Upper lobe of left lung (tissue), 6 donors: ENCODE measurements at places on chromosomes 1 and 21. TPM values are rescaled to one million over a fixed set of nuclear protein-coding genes. Genes with fewer than 3 reads are reported as not detected.
A peak's percentile ranks its signal among the peaks of the same experiment; 100 is the strongest.

ARL8A gene
- 96.3 TPM for total RNA-seq

SPRR2G gene
- total RNA-seq, result not detected

HRNR gene
- not detected for total RNA-seq

TMPRSS15 gene
- not detected for total RNA-seq

TSPEAR gene
- total RNA-seq, result 0.17 TPM

FAM72A gene
- 3.3 TPM for total RNA-seq

DNA sequence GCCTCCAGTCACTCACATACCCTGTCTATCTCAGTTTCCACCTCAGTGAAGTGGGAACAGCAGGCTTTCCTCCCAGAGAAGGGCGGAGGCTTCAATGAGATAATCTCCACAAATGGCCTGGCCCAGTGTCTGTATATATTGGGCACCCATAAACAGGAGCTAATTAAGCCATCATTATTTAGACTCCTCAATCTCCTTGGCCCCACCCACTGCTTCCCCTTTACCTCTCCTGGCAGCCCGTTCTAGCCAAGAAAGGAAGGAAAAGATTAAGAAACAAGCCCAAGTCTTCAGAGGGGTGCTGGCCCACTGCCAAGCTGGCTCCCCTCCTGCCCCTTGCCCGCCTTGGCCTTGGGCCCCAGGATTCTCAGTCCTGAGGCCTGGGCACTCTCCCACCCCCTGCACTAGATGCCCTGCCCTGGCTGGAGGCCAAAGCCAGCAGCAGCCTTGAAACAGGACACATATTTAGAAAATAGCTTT is 15.9 kb upstream of the EPB41 start:
- H3K4me1 ChIP-seq, result peaks cover 22% of the 10 kb centered on the region
- H3K27ac ChIP-seq, result peak overlapping the region; percentile 45
- no peaks in the 10 kb centered on the region for H3K27me3 ChIP-seq

- H3K27me3 ChIP-seq, result no peaks in the 10 kb centered on the region
- no peak overlapping the region for H3K27ac ChIP-seq
- no peaks in the 10 kb centered on the region for H3K36me3 ChIP-seq
- H3K4me1 ChIP-seq, result no peaks in the 10 kb centered on the region
Observed at GRCh38 chr1:41641475-41641814, 157.0 kb upstream of the EDN2 start.

DNA sequence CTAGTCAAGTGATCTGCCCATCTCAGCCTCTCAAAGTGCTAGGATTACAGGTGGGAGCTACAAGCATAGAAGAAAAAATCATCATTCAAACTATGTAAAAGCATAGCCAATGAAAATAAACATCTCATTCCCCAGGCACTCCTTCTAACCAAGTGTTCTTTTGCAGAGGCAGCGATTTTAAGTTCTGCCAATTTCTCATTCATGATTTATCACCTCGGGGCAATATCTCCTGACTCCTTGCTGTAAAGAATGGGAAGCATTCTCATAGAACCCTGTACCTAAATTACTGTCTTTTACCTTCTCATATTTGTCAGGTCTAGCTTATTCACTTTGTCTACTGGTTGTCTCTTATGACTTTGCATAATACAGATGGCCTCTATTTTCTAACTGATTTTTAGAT is 32.5 kb upstream of the IVNS1ABP start:
- no peak overlapping the region for H3K27ac ChIP-seq
- H3K4me1 ChIP-seq, result no peaks in the 10 kb centered on the region
- H3K27me3 ChIP-seq, result no peaks in the 10 kb centered on the region
- no peak overlapping the region for H3K4me3 ChIP-seq
- no peak for DNase-seq

DNA sequence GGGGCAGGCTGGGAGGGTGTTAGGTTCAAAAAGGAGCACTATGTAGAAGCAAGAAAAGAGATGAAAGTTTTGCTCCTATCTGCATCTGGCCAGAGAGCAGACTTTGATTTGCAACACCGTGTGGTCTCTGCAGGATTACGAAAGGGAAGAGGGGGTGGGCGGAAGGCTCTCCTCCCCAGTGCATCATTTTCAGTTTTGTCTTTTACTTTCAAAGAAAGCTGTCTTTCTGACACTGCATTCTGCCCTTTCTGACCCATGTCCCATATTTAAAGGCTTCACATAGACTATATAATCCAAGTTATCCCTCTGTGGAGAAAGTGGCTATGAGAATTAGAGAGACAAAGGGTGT is 126.5 kb downstream of the RHOU start:
- H3K4me1 ChIP-seq, result peaks cover 4% of the 10 kb centered on the region
- H3K27me3 ChIP-seq, result no peaks in the 10 kb centered on the region
- no peak for DNase-seq

GRCh38 chr1:16981269-16981849 is 939 bp upstream of the MFAP2 start:
- H3K4me1 ChIP-seq, result peaks cover 15% of the 10 kb centered on the region
- no peak overlapping the region for H3K4me3 ChIP-seq
- H3K36me3 ChIP-seq, result peaks cover 9% of the 10 kb centered on the region
- no peak overlapping the region for H3K27ac ChIP-seq

- no peak overlapping the region for H3K4me3 ChIP-seq
- peaks cover 2% of the 10 kb centered on the region for H3K27me3 ChIP-seq
- H3K27ac ChIP-seq, result no peak overlapping the region
- peaks cover 22% of the 10 kb centered on the region for H3K4me1 ChIP-seq
- peak; percentile 75 for DNase-seq
- H3K36me3 ChIP-seq, result no peaks in the 10 kb centered on the region
Observed at GRCh38 chr1:934991-935750, 11.4 kb downstream of the SAMD11 start.

GRCh38 chr1:96234299-96234698 is 487.3 kb upstream of the PTBP2 start:
- no peak overlapping the region for H3K27ac ChIP-seq
- no peaks in the 10 kb centered on the region for H3K4me1 ChIP-seq
- no peak overlapping the region for H3K4me3 ChIP-seq
- H3K36me3 ChIP-seq, result no peaks in the 10 kb centered on the region

GRCh38 chr1:88742531-88742930 is 58.5 kb downstream of the PKN2 start:
- no peaks in the 10 kb centered on the region for H3K27me3 ChIP-seq
- no peak overlapping the region for H3K4me3 ChIP-seq
- no peaks in the 10 kb centered on the region for H3K4me1 ChIP-seq
- DNase-seq, result no peak
- H3K36me3 ChIP-seq, result no peaks in the 10 kb centered on the region

- DNase-seq, result no peak
- no peak overlapping the region for H3K27ac ChIP-seq
- H3K36me3 ChIP-seq, result no peaks in the 10 kb centered on the region
- H3K27me3 ChIP-seq, result no peaks in the 10 kb centered on the region
- H3K4me3 ChIP-seq, result no peak overlapping the region
Observed at GRCh38 chr1:94755675-94756074, 64.5 kb upstream of the SLC44A3 start.

- no peak overlapping the region for H3K4me3 ChIP-seq
- H3K27me3 ChIP-seq, result no peaks in the 10 kb centered on the region
- H3K27ac ChIP-seq, result no peak overlapping the region
Observed at GRCh38 chr1:81681114-81681513, 119.6 kb upstream of the ADGRL2 start.

DNA sequence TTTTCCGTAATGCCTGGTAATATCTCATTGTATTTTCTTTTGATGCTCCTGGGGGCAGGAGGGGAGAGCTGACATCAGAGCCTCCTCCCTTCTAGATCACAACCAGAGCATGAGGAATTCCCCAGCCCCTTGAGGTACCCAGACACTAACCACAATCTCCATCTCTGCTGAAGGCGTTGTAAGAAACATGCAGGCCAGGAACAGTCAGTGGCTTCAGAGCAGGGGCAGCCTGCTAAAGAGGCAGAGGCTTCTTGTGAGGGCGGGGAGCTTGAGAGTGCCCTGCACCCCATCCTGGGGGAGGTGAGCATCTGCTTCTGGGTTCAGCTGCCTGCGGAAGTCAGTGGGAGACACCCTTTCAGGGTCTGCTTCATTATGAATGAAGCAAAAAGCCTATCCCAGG is 19.0 kb downstream of the MAPKAPK2 start:
- no peaks in the 10 kb centered on the region for H3K36me3 ChIP-seq
- DNase-seq, result no peak
- H3K4me3 ChIP-seq, result no peak overlapping the region
- peaks cover 91% of the 10 kb centered on the region for H3K4me1 ChIP-seq
- H3K27me3 ChIP-seq, result no peaks in the 10 kb centered on the region

DNA sequence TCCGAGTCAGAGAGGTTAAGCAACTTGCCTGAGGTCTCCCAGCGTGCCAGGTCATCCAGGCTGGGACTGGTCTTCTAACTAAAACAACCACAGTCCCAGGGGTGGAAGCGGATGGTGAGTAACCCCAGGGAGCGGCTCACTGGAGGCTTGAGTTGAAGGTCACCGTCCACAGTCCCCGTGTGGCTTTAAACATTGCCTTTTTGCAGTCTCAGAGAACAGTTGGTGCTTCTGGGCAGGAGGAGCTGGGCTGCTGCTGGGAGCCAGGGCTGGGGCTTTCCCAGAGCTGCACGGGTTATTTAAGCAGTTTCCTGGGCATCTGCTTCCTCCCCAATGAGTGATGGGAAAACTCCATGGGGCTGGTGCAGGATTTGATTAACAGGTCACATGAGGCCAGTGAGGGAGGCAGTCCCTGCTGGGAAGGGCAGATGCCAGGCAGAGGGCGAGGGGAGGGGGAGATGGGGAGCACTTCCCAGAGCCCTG is 12.3 kb downstream of the ARHGEF10L start:
- no peaks in the 10 kb centered on the region for H3K36me3 ChIP-seq
- H3K27me3 ChIP-seq, result no peaks in the 10 kb centered on the region
- no peak overlapping the region for H3K4me3 ChIP-seq
- DNase-seq, result no peak
- no peak overlapping the region for H3K27ac ChIP-seq
- H3K4me1 ChIP-seq, result peaks cover 7% of the 10 kb centered on the region

- no peaks in the 10 kb centered on the region for H3K36me3 ChIP-seq
- H3K4me1 ChIP-seq, result no peaks in the 10 kb centered on the region
- no peaks in the 10 kb centered on the region for H3K27me3 ChIP-seq
- no peak overlapping the region for H3K27ac ChIP-seq
- DNase-seq, result no peak
- H3K4me3 ChIP-seq, result no peak overlapping the region
Observed at GRCh38 chr1:36831186-36831810, 203.0 kb downstream of the GRIK3 start.

DNA sequence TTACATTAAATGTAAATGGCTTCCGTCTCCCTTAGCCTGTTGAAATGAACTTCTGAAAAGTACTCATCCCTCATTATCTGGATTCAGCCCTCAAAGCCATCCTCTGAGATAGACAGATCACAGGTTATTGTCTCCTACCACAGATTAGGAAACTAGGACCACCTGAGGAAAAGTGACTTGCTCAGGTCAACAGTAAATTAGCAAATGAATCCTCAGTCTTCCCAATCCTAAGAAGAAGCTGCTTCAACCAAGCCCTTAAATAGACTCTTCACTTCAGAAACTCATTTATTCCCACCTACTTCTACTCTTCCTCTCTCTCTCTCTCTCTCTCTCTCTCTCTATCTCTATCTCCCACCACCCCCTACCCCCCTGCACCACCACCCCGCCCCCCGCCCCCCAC is 152.3 kb downstream of the DMRTA2 start:
- H3K4me3 ChIP-seq, result no peak overlapping the region
- DNase-seq, result no peak
- no peaks in the 10 kb centered on the region for H3K4me1 ChIP-seq

DNA sequence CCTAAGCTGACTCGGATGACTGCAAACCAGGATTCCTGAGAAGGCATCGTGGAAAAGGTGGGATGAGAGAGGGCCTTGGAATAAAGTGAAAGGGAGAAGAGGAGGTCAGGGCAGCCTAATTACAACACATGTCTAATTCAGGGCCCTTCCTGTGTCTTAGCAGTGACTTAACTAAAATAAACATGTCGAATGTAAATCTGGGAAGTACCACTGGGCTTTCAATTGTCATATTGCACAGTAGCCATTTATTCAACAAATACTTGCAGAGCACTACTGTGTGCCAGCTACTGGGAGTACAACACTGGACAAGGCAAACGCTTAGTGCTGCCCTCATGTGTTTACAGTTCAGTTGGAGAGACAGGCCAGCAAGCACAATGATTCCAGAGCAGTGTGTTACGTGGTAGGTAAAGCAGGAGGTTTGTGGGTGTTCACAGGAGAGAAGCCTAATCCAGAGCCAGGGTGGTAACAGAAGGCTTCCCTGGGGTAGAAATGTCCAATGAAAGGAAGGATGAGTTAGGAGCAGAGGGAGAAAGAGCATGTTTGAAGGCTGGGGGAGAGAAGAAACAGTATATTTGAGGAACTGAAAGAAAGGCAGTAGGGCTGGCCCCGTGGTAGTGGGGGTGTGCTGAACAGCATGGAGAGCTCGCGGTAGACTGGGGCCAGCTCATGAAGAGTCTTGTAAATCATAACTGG is 38.0 kb upstream of the RASAL2 start:
- H3K27ac ChIP-seq, result peak overlapping the region; percentile 77
- peaks cover 56% of the 10 kb centered on the region for H3K4me1 ChIP-seq
- no peaks in the 10 kb centered on the region for H3K27me3 ChIP-seq
- H3K4me3 ChIP-seq, result no peak overlapping the region

DNA sequence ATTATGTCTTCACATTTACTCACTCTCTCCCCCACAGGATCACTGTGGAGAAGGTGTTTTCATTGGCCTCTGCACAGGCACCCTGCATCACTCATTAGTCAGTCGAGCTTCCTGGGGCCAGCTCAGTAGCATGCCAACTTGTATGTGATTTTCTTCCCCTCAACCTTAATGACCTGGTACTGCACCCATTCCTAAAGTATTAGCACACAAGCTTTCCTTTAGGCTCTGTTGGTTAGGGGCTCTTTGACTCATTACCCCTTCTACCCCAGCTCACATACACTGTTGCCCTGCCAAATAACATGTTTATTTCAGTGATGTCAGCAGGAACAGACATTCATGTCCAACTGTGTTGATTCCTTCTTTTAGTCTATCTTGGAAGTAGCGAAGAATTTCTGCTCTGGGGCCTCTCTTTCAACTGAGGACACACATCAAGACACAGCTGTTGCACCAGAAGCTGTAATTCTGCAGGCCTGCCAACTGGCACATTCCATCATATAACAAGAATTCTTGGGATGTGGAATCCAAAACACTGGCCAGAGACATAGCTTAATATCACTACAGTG is 603.5 kb upstream of the ADAMTS5 start:
- no peak overlapping the region for H3K27ac ChIP-seq
- no peak for DNase-seq
- no peak overlapping the region for H3K4me3 ChIP-seq
- H3K36me3 ChIP-seq, result no peaks in the 10 kb centered on the region
- H3K27me3 ChIP-seq, result no peaks in the 10 kb centered on the region

DNA sequence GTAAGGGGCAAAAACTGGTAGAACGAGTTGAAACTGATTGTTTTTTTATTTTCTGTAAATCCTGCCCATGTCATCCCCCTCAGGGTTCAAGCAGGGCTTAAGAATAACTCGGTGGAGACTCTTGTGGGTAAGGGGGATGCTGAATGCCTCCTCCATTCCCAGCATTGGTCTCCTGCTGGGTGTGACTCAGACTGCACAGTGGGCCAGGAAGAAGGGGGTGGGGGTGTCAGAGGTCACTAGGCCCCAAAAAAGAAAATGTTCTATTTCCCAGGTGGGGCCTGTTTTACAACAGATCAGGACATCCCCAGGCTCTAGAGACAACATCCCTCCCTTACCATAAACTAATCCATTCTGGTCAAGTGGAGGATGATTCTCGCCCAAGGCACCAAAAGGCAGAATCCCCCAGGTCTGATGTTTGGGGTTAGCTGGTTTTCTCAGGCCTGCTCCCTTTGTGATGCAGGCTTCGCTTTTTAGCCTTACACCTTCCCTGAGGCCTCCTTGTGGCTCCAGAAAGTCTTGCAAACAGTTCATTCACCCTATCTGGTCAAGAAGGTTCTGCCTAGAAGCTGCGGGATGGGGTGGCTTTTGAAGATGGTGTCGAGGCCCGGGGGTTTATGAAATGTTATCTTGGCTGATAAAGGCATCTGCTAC is 10.7 kb upstream of the GRHL3 start:
- no peaks in the 10 kb centered on the region for H3K36me3 ChIP-seq

GRCh38 chr1:29224356-29224837 is 6.3 kb downstream of the MECR start:
- H3K4me1 ChIP-seq, result no peaks in the 10 kb centered on the region
- H3K27ac ChIP-seq, result no peak overlapping the region
- peaks cover 14% of the 10 kb centered on the region for H3K36me3 ChIP-seq
- no peak overlapping the region for H3K4me3 ChIP-seq
- no peak for DNase-seq
- no peaks in the 10 kb centered on the region for H3K27me3 ChIP-seq
